ENCODE measurements at places on chromosomes 2 and 18.

DNA sequence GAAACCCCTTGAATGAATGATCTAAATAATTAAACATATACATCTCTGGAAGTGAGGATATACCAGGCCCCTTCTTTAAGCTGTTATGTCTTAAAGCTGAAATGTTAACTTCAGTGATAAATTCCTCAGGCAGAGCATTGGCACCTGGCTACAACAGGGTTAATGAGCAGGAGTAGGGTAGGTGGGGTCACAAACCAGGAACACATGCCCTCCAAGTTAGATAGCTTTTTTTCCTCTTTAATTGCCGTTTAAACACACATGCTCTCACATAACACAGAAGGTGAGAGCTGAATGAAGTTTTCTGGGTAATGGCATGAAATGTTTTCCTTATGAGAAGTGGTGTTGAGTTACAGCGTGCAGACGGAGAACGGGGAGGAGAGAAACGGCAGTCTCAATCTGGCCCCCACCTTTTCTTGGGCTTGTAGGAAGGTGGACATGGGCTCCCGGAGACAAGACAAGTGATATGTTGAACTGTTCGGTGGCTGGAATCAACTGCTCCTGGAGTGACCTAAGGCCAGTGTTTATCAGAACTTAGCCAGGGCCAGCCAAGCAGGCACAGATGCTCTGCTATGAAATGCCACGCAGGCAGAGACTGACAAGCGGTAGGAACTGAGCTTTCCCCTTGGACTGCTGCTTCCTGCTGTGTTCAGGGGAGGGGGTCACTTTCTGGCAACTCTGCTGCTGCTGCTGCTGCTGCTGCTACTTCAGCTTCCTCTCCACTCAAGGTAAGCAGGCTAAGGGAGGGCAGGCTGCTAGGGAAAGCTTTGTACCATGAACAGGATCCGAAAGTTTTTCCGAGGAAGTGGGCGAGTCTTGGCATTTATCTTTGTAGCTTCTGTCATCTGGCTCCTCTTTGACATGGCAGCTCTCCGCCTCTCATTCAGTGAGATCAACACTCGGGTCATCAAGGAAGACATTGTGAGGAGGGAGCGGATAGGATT, at the start of gene GALNT5:
Gene GALNT5, plus strand, starts transcription at position 394 of the 941 bp plus-strand sequence. Its CDS starts 378 bp downstream, at position 772.
- no peak for DNase-seq

- no peak for DNase-seq
Measured at GRCh38 chr2:88011011-88011410, 5.3 kb downstream of the RNU2-63P start.

- DNase-seq, result no peak
Measured at GRCh38 chr2:171921970-171922229, 361 bp upstream of the HAT1 start.

DNA sequence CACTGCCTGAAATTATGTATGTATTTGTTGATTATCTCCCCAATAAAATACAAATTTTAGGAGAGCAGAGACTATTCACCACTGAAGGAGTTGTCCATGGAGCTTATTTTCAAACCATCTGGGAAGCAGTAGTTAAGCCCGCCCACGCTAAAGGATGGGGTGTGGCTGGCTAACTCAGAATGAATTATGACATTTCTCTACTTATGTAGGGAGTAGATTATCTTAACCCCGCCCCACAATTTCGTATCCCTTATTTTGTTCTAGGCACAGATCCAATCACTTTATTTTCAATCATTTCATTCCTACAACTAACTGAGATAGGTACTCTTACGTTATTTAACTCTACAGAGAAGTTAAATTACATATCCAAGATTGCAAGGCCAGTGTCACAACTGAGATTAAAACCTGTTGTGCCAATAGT, 1.4 kb upstream of the LAPTM4A start:
- no peak for DNase-seq

GRCh38 chr18:44679914-44680272, 795 bp upstream of the SETBP1 start:
- DNase-seq, result peak; percentile 29

DNA sequence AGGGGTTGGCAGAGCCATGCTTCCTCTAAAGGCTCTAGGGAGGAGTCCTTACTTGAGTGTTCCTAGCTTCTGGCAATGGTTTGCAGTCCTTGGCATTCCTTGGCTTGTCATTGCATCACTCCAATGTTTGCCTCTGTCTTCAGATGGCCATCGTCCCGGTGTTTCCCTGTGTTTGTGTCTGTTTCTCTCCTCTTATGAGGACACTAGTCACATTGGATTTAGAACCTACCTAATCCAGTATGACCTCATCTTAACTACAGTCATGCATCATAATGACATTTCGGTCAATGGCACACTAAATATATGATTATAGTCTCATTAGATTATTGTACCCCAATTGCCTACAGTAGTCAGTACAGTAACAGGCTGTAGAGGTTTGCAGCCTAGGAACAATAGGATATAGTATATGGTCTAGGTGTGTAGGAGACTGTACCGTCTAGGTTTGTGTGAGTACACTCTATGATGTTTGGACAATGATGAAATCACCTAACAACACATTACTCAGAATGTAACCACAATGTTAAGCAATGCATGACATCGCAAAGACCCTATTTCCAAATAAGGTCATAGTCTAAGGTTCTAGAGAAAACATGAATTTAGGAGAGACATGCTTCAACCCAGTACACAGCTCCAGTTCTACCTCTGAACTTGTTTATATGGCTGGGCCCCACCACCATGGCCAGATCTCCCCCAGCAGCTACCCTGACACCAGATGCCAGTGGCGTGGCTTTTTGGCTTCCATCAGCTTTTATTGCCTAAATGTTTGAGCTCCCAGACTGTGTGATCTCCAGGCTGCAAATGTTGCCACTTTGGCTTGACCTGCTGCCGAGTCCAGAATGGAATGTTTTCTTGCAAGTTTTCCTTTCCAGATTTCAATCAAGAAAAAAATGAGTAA, 22.1 kb downstream of the SRD5A2 start:
- no peak for DNase-seq

DNA sequence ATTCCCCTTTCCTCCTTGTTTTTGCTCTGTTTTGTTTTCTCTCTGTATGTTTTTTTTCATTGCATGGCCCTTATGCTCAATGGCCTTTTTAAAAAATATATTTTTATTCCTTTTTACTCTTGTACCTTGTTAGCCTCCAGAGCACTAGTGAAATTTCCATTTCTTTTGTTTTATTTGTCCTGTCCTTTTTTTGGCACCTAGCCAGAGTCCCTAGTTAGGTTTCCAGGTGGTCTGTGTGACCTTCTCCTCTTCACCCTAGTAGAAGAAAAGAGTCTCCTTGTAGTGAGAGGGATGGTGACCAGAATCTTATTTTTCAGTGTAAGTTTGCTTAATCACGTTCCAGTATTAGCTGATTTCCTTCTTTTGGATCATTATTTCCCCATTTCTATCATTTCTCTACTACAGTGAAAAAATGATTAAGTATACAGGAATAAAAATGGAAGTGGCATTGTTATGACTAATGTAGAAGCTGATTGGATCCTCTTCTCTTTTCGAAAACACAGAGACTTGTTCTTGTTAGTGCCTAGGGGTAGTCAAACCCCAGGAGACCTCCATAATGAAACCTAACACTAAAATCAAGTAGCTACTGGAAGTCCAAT, 65.9 kb downstream of the NBEAL1 start:
- DNase-seq, result no peak

- DNase-seq, result no peak
Measured at GRCh38 chr18:64851726-64852125, 702.8 kb upstream of the LINC00305 start.

DNA sequence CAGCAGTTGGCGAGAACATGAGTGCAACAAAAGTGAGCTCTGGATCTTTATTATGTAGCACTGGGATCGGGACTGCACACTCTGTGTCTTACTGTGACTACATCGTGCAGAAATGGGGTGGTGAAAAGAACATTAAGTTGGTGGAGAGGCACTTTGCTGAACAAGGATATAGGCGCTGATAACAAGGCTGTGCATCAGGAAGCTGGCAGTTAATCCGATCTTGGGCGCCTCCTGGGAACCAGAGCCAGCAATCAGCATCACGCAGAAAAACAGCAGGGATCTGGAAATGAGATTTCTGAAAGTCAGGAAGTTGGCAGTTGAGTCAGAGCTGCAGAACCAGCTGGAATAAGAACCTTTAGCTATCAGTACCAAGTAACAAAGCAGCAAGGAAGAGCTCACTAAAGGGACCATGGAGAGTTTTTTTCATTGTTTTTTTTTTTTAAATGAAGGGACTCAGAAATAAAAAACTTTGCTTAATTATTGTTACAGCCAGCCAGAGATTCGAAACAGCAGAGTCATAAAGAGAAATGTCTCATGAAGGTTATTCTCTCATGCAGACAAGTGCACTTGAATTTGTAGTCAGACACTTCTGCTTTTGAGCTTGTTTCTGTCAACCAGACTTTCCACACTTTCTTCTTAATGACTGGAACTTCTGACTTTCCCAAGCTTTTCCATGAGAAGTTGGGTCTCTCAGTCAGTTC, 22.8 kb upstream of the MYO3B start:
- DNase-seq, result no peak

DNA sequence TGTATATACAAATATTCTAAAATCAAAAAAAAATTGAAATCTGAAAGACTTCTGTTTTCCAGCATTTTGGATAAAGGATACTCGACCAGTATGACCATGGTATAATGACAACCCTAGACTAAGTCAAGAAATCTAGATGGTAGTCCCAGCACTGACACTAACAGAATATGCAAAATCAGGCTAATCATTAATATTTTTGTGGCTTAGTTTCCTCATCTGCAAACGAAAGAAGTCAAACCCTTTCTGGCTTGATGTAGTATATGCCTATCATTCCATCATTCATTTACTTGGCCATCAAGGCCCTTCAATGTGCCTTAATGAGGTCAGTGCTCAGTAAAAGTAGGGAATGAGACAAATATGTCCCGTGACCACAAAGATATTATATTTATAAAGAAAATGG, 83.5 kb downstream of the NCKAP5 start:
- DNase-seq, result no peak

DNA sequence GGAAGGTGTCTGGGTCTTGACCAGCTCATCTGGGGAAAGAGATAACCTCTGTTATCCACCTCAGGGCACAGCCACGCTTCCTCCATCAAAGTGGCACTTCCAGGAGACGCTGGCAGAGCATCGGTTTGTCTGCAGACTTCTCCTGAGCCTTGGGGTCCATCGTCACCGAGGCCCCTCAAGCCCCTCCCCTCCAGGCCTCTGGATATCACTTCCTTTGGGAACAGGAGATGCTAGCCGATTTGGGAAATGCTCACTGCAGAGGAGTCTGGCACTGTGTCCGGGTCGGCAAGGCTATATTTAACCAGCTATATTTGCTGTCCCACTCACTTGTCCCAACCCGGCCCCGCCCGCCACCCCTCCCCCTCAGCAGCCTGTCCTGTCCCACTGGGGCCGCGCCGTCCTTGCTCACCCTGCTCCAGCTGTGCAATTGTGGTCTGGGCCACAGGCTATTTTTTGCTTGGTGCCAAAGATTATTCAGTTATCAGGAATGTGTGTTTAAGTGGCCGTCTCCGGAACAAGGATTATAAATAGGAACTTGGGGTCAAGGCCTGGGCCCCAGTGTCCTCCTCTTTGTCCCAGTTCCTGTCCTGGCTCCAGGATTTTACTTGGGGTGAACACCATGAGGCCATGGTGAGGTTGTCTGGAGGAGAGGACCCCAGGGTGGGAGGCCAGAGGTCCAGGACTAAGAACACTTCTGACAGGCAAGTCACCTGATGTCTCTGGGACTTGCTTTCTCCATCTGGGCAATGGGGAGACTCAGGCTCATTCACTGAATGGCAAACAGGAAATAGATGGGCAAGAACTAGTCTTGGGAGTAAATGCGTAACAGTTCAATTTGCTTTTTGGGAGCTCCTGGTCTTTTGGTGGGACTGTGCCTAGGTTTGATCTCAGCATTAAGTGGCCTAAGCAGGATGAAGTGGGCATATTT, 263.6 kb downstream of the DYSF start:
- no peak for DNase-seq

GRCh38 chr2:16525265-16525887, 140.3 kb downstream of the CYRIA start:
- DNase-seq, result no peak

- DNase-seq, result no peak
Measured at GRCh38 chr2:149427387-149427786, 97.0 kb downstream of the LYPD6 start.

DNA sequence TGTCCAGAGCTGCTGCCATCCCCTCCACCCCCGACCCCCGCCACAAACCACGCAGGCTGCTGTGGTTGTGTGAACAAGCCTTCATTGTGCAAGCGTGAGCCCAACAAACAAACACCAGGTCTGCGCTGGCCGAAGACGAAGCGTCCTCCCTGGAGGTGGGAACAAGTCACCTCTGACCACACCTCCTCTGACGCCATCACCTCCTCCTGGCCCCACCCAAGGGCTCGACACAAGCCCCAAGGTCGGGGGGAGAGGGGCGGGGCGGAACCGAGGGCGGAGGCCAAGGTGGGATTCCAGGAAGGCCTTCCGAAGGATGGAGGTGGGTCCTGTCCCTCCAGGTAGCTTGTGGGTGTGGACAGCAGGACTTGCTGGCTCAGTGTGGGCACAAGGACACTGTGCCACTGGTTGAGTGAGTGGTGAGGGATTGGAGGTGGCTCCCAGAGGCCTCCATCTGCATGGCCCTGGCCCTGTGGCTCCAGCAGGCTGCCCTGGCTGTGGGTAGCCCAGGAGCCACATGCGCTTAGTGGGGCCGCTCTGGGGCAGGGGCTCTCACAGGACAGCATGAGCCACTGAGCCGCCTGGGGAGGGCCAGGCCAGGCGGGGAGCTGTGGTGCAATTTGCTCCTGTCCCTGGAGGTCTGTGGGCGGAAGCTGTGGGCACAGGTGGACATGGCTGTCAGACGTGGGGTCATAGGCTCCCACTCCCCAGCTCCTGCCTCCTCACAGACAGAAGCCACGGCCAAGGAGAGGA, 7.4 kb upstream of the GPR17 start:
- no peak for DNase-seq

DNA sequence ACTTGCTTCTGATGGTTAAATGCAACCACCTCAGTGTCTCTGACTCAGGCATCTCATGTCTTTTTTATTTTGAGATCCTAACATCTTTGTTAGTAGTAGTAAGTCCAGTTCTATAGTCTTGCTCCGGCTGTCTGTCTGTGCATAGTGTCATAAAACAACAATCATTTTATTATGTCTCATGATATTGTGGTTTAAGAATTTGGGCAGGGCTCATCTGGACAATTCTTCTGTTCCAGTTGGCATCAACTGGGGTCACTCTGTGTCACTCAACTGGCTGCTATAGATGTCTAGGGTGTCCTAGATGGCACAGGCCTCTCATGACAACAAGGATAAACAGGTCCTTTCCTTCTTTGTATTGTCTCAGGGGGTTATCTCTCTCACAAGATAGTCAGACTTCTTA, 299.6 kb upstream of the ZNF521 start:
- DNase-seq, result no peak

- DNase-seq, result no peak
Measured at GRCh38 chr2:194380011-194380410, 1277.0 kb upstream of the SLC39A10 start.

All from GM12891 (cell line).